ENCODE measurements at places on chromosomes 11 and 22.

GRCh38 chr22:39502789-39503409 is 809 bp downstream of the MIEF1 start:
- peak; percentile 40 for DNase-seq

DNA sequence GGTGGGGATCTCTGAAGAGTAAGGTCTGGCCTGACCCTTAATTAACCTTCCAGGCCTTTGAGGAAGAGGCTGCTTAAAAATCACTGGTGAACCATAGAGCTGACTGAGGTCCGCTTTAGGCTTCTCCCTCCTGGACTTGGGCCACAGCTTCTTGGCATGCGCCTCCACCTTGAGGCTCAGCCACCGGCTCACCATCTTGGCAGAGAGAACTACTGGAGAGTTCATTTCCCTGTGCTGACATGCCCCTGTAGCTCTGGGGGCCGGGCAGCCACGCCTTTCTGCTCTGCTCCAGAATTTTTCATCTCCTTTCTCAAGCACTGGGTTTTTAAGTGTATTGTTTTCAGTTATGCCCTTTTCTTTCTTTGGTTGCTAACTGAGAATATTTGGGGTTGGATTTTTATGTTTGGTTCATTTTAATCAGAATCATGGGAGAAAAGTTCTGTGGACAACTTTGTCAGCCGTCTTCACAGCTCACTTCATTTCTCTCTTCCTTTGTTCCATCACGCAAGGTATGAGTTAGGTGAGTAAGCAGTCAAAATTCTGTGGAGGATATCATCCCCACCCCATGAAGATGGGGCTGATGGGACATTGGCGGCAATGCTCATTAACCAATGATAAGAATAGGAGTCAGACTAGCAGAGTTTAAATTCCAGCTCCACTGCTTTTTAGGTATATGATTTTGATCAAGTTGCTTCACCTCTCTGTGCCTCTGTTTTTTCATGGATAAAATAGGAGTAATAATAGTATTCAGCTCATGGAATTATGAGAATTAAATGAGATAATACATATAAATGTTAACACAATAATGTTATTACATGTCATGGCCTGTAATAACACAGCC is 103.9 kb downstream of the DBX1 start:
- no peak for DNase-seq

DNA sequence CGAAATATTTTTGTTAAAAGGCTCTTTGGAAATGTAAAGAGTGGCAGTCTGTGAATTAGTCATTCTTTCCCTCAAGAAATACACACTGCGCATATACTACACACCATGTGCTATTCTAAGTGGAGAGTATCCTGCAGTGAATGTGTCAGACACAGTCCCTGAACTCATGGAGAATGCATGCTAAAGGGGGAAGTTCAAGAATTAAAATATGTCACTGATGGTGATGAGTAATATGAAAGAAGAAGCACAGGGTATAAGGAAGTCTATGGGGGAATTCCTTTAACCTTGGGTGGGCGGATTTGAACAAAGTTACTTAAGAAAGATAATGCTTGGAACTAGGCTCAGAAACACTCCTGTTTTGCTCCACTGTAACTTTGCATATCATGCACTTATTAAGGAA is 153.0 kb downstream of the LRRC4C start:
- peak; percentile 78 for DNase-seq

- no peak for DNase-seq
These were observed 30.7 kb downstream of the PPFIA1 start for GRCh38 chr11:70301191-70301590.

DNA sequence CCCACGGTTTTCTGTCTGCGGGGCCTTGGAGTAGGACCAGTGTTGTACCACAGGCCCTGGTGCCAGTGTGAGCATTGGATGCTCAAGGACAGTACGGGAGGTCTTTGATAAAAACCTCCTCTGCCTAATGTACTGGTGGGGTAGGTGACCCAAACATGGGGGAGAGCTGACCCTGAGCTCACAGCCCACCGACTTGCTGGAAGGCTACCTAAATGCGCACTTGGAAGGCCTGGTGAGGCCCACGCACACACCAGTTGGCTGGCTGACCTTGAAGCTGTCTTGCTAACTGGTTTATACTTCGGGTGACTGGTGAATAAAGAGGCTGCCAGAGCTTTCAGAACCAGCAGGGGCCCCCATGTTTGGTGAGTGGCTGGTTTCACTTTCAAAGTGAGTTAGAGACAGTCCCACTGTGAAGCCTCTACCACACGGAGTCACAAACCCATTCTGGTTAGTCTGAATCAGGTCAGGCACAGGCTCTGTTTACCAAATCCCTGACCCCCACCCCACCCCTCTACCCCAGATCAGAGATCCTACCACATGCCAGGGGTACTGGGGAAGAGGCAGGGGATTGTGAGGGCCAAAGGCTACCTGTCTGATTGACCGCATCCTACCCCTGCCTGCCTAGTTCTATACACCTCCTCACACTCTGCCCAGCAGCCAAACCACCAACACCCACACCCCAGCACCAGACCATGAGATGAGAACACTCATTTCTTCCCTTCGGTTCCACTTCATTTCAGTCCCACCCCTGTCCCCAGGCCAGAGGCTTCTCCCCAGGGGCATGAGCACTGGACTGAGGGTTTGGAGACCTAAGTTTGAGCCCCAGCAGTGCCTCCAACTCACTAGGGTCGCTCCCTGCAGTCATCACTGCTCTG is 12.7 kb upstream of the IL2RB start:
- peak; percentile 31 for DNase-seq

DNA sequence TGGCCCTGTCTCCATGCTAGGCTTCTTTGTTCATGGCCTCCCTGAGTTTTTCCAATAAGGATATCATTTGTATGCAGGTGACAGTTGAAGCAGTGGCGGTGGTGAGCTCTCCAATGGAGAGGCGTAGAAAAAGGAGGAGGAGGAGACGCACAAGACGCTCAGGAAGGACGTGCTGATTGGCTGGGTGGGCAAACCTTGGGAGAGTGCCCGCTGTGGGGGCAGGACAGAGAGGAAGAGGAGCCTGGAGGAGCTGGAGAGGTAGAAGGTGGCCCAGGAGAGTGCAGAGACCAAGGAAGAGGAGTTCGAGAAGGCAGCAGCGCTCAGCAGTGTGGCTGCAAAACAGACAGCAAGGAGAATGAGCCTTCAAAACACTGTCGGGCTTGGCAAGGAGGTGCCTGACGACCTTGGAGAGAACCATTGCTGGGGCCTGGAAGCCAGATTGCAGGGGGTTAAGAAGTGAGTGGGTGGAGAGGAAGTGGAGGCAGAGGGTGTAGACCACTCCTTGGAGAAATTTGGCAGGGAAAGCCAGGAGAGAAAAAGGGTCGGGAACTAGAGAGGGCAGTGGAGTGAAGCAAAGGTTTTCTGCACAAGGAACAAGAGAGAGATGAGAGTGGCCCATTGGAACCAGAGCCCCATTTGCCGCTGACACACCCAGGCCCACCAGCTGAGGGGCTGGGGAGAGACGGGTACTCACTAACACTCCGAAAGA is 7.5 kb downstream of the CLCF1 start:
- DNase-seq, result no peak

DNA sequence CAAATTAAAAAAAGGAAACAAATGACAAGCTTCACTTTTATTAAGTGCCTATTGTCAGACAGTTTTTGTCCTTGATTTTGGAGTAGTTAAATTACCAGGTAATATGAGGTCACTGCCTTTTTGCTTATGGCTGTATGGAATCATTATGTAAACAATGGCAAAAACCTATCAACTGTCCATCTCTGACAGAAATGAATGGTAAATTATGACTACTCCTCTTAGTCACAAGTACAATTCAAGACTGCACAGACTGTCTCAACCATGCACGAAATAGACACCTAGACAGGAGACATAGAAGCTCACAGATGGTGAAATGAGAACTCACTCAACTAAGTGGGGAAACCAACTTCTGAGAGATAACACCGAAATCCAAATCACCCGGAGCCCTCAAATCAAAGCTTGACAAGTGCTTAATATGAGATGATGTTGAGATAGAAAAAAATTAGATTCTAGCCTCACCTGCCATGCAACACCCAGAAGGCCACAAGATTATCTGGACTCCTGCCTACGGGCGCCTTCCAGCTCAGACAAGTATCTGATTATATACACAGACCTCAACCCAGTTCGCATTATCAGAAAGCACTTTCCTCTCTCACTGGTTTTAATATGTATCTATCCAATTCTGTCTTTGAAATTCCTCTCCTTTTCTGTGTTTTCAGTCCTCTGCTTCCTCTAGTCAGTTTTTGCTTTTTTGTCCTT is 199.3 kb downstream of the CADM1 start:
- no peak for DNase-seq

DNA sequence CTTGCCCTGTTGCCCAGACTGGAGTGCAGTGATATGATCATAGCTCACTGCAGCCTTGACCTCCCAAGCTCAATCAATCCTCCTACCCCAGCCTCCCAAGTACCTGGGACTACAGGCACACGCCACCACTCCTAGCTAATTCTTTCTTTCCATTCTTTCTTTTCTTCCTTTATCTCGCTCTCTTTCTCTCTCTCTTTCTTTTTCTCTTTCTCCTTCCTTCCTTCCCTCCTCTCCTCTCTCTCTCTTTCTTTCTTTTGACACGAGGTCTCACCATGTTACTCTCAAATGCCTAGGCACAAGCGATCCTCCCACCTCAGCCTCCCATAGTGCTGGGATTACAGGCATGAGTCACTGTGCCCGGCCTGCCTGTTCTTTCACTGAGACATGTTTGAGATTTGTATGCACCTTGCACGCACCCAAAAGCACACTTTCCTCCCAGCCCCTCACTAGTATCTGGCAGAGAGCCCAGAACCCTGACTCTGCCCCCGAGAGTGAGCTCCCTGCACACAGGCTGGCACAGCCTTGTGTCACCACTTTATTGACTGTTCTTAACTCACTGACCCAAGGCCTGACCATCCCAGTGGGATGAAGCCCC is 56.8 kb downstream of the CD6 start:
- peak; percentile 30 for DNase-seq

- no peak for DNase-seq
These were observed 63.0 kb downstream of the RELT start for GRCh38 chr11:73439002-73439843.

- DNase-seq, result no peak
These were observed 103.7 kb downstream of the SLC17A6 start for GRCh38 chr11:22441831-22442230.

- DNase-seq, result no peak
These were observed 617 bp upstream of the ALKBH3 start for GRCh38 chr11:43879789-43880639.

DNA sequence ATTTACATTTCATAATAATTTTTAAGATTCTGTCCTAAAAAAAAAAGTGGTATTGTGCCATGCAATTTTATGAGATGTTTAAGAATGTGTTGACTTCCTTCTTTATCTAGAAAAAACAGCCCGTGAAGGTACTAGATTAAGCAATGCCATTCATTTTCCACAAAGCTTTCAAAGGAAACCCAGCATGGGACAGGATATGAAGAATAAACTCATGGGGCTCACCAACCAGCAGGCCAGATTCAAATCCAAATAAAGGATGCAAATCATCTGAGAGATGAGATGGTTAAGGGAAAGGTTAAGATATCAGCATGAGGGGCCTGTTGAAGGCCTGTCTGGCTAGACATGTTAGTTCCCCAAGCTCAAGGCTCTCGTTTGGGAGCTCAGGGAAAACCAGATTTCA is 199.1 kb downstream of the SWAP70 start:
- DNase-seq, result no peak

DNA sequence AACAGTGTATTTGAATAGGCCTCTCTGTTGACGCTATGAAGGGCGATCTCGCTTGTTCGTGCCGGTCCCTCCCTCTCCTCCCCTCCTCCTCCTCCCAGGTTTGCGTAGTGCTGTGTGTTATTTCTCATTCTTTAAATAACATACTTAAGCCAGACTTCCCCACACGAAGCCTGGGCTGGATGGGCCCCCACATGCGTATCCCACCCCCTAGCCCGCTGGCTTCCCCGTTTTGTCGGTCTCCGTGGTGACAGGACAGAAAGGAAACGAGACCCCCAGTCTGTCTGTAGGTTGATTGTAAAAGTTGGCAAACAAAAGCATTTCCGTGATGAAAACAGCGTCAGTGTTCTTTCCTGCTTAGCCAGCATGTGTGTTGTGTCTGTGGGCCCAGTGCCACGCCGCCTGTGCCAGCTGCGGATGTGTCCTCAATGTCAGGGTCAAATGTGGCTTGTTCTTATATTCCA is 27.3 kb downstream of the FAM118A start:
- no peak for DNase-seq

GRCh38 chr11:119447664-119448242 is 24.8 kb upstream of the THY1 start:
- no peak for DNase-seq

DNA sequence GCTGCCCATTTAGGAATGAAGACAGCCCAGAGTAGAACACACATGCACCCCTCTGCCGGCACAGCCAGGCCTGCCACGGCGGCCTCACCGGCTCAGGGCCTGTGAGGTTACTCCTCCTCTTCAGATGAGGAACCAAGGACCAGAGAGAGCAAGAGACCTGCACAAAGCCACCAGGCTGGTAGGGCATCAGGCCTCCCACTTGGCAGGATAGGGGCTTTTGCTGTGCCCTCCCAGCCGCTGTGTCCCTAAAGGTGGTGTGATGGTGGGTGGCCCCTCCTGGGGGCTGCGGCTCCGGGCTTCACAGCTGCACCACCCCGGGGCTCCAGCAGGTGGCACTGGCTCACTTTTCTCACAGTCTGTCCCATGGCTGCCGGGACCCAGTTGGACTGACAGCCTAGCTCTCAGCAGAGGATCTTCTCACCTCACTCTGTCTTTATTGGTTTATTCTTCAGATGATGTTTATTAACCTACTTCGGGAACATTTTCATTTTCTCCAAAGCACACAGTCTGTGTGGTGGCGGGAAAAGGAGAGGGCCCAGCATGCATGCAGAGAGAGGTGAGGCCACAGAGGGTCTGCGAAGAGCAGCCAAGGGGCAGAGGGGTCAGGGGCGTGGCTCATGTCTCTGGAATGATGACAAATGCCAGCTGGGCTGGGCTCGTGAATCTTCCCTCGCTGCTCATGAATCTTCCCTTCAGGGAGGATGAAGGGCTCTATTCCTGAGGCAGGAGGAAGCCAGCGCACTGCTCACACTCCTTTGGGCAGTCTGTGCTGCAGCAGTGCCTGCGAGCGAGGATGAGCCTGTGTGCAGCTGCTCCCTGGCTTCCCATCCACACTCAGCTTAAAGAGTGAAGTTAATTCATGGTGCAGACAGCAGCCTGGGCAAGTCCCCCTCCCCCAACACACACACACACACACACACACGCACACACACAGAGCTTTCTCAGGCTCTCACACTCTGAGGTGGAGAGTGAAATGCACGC is 101.1 kb upstream of the PITPNB start:
- peak; percentile 54 for DNase-seq

- DNase-seq, result no peak
These were observed 148.6 kb downstream of the LDLRAD3 start for GRCh38 chr11:36092314-36093030.

GRCh38 chr11:57302489-57302888 is 22.3 kb downstream of the TNKS1BP1 start:
- DNase-seq, result no peak

- DNase-seq, result no peak
These were observed 3.1 kb downstream of the EED start for GRCh38 chr11:86247608-86248007.

DNA sequence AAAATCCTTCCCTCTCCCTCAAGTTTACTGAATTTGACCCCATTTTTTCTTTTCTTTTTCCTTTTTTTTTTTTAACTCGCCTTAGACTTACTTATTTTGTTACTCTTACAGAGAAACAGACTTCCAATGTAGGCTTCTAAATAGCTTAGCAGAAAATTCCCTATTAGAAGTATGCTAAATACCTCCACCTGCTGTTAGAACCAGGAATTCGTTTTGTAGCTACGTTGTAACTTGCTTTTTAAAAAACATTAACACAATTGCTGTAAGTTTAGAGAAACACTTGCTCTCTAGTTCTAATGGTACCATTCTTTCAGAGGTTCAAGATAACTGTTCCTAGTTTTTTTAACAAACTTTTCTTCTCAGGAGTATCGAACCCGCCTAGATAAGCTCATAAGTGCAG is 324.2 kb downstream of the DCDC1 start:
- DNase-seq, result peak; percentile 3

Measured in suppressor macrophage treated with lipopolysaccharide for 4 hours (primary cell).